RPMI7951 (cell line): ENCODE measurements at places on chromosomes 5 and 9.

- peak; percentile 35 for DNase-seq
Measured at GRCh38 chr9:131111854-131112311, 13.5 kb upstream of the NUP214 start.

DNA sequence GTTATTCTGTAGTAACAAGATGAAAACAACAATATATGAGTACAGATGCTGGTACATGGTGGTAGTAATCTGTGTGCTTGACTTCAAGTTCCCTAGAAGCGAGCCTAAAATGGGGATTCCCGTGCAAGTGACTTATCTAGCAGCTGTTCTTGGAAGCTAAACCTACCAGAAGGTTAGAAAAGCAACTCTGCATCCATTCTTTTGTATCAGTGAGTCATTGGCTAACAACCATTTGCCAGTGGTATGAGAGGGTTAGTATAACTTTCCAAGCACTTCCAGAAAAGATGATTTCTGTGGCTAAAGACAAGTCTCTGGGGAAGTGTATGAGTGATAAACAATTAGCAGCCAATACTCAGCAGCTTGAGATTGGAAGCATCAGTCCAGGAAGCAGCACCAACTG is 787.7 kb upstream of the CDH6 start:
- DNase-seq = no peak

DNA sequence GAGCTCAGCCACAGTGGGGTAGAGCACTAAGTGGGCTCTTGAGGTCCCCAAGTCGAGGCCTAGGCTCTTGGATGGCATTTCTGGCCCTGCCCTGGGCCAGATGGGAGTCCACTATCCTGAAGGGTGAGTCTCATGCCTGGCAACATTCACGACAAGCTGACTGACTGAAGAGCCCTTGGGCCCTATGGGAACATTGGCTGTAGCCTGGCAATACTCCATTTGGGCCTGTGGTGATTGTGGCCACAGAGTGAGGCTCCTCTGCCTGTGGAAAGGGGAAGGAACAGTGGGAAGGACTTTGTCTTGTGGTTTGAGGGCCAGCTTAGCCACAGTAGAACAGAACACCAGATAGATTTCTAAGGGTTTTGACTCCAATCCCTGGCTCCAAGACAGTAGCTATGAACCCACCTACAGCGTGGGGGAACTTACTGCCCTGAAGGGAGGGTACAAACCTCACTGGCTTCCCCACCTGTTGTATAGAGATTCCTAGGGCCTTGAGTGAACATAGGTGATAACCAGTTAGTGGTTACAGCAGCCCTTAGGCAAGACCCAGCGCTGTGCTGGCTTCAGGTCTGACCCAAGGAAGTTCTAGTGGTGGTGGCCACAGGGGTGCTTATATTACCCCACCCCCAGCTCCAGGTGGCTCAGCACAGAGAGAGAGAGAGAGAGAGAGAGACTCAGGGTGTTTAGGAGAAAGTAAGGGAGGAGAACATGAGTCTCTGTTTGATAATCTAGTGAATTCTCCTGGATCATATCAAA is 72.4 kb downstream of the KIAA0825 start:
- DNase-seq = no peak

DNA sequence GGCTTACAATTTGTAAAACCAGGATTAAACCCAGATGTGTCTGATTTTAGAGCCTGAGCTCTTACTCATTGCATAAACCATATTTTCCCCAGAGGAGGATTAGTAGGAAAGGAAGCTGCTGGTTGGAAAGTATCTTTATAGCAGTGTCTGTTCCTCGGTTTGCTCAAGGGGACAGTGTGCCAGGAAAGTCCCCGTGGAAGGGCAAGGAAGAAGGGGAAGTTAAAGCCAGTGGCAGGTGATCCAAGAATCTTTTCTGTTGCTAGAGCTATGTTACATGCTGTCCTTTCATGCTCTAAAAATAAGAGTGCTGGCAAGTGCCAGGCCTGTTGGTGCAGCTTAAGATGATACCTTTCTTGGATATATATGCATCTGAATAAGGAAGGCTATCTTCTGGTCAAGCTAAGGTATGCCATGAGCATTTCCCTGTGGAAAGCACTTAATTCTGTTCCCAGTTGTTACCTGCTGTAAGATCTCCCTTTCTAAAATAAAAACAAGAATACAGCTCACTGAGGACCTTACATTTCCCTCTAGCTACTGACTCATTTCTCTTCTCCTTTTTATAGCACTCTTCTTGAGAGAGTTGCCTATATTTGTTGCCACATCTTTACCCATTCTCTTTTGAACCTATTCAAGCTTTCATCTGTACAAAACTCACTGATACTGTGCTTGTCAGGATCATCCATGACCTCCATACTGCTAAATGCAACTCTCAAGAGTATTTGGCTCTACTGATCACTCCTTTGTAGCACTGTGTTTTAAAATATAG is 8.0 kb downstream of the PDCD1LG2 start:
- DNase-seq = peak; percentile 35

- DNase-seq = no peak
Measured at GRCh38 chr9:133709015-133709611, 29.0 kb downstream of the SARDH start.

GRCh38 chr9:74255489-74255984 is 241.6 kb upstream of the RORB start:
- DNase-seq = no peak

DNA sequence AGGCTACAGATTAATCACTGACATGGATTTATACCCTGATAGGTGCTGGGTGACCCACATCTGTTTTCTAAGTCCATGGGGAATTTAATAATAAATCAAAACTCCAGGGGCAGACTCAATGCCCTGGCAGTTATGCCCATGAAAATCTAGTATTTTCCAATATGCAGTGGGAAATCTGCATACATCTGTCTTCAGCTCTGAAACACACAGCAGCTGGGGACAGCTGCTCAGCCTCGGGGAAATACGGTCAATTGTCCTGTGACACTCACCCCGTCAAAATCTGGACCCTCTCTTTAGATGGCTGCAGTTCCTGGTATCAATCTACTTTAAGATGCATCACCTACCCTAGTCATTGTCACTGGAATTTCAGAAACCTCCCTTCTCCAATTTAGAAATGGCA is 12.7 kb upstream of the C1QTNF3 start:
- DNase-seq = no peak

- peak; percentile 28 for DNase-seq
Measured at GRCh38 chr5:142743592-142744441, 26.4 kb upstream of the ARHGAP26 start.

DNA sequence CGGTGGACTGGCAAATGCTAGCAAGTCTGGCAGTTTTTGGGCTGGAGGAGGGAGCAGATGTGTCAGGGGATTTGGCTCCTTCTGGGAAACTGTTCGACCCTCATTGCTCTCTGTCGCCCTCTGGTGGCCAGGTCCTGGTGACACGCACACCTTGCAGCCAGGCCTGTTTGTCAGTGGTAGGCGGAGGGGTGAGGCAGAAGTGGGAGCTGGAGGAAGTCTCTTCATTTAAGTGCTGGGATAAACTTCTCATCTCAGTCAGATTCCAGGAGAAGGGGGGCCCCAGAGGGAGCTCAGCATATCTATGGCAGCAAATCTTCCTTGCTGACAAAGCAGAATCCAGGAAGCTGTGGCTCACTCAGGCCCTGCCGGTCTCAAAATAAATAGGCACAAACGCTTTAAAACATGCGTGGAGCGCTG is 326.5 kb downstream of the ZSWIM6 start:
- DNase-seq = peak; percentile 59

GRCh38 chr5:98016771-98017170 is 756.7 kb upstream of the RGMB start:
- peak; percentile 10 for DNase-seq

- DNase-seq = no peak
Measured at GRCh38 chr5:41032973-41033372, 38.2 kb downstream of the MROH2B start.

- DNase-seq = no peak
Measured at GRCh38 chr9:36999728-37000333, 34.2 kb downstream of the PAX5 start.

DNA sequence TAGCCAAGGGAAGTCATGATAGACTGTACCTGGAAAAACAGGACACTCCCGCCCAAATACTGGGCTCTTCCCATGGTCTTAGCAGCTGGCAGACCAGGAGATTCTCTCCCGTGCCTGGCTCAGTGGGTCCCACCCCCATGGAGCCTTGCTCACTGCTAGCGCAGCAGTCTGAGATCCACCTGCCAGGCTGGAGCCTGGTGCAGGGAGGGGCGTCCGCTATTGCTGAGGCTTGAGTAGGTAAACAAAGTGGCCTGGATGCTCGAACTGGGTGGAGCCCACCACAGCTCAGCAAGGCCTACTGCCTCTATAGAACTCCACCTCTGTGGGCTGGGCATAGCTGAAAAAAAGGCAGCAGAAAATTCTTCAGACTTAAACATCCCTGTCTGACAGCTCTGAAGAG is 10.1 kb upstream of the THG1L start:
- no peak for DNase-seq

GRCh38 chr5:55903121-55903701 is 52.1 kb downstream of the IL31RA start:
- peak; percentile 76 for DNase-seq

DNA sequence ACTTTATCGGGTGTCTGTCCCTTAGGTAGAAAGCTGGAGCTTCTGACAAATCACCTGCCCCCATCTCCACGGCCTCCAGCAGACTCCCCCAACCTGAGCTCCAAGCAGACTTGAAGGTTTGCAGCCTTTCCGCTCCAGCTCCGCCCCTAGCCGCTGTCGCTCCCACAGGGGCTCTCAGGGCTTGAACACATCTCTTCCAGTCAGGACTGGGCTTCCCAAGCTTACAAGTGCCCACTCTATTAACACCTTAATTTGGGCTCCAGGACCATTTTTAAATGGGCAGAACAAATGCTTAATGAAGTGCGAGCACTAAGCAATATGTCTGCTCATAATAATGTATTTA is 17.2 kb upstream of the SLC25A51 start:
- no peak for DNase-seq

- no peak for DNase-seq
Measured at GRCh38 chr9:90046317-90046861, 441.6 kb downstream of the GADD45G start.

GRCh38 chr5:14168144-14168792 is 25.1 kb downstream of the TRIO start:
- no peak for DNase-seq

DNA sequence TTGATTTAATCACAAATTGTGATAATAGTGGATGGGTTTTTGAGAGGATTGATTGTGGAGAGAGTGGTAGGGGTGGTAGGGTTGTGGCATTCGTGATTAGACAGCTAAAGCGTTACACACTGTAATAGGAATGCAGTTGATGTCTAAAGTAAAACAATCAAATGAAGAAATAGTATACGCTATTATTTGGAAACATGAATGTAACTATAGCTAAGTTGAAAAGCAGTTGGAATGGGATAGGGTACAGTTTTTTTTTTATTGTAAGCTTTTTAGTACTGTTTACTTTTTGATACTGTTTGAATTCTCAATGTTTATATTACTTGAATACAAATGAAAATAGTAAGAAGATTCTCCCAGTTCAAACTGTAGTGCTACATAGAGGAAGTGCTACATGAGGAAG is 51.8 kb downstream of the RANBP17 start:
- DNase-seq = no peak

- no peak for DNase-seq
Measured at GRCh38 chr5:6494939-6495338, 46.3 kb downstream of the UBE2QL1 start.

DNA sequence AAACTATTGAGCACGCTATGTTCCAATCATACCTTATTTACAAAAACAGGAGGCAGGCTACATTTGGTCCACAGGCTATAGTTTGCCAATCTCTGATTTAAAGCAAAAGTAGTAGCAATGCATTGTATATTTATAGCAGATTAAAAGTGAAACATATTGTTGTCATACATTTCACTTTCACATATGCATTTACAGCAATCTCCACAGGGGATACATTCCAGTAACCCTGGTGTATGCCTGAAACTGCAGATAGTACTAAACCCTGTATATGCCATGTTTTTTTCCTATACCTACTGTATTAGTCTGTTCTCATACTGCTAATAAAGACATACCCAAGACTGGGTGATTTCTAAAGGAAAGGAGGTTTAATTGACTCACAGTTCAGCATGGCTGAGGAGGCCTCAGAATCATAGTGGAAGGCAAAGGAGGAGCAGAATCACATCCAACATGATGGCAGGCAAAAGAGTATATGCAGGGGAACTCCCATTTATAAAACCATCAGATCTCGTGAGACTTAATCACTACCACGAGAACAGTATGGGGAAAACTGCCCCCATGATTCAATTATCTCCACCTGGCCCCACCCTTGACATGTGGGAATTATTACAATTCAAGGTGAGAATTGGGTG is 5.9 kb upstream of the CSF1R start:
- DNase-seq = no peak

DNA sequence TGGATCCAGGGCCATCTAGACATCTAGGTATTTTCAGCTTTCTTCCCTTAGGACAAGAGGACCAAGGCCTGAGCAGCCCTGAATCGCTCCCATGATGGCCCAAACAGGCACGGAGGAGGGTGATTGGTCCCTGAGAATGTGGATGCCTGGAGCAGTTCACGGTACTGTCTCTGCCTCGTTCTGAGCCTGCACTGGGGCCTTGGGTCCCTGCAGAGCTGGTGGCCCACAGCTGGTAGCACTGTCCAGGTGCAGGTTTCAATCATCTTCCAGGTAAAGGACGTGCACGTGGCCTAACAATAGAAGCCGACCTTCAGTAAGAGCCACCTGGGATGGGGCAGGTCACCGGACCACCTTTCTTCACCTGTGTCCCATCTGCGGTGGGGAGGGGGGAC is 19.4 kb upstream of the FCN1 start:
- no peak for DNase-seq

- no peak for DNase-seq
Measured at GRCh38 chr5:169248996-169249395, 51.9 kb downstream of the SLIT3 start.

DNA sequence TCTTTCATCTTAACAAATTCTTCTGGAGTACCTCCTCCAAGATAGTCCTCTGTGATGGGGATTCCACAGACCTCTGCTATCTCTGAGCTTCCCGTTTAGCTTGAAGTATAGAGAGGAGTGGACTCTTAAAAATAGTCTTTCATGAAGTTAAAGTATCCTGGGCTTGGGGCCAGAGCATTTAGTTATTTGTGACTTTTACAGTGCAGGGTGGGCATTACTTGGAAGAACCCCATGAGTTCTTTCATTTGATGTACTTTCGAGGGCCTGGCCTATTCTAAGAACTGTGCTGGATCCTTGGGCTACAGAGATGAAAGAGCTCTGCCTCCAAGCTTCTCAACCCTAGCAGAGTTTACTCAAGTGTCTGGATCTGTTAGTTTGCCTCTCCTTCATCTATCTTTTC is 131.5 kb downstream of the ZSWIM6 start:
- no peak for DNase-seq
